Vagina (tissue), 2 donors: ENCODE measurements at places on chromosomes 7 and 10.

GRCh38 chr10:17201794-17202116 lies 283 bp upstream of the TRDMT1 start:
- no peak for DNase-seq
- H3K36me3 ChIP-seq = no peaks in the 10 kb centered on the region
- H3K4me1 ChIP-seq = peaks cover 25% of the 10 kb centered on the region
- H3K27ac ChIP-seq = peak overlapping the region; percentile 92

GRCh38 chr10:93494494-93494893 lies 1.9 kb upstream of the CEP55 start:
- H3K27ac ChIP-seq = no peak overlapping the region
- H3K4me1 ChIP-seq = peaks cover 12% of the 10 kb centered on the region
- no peaks in the 10 kb centered on the region for H3K36me3 ChIP-seq
- no peak for DNase-seq

DNA sequence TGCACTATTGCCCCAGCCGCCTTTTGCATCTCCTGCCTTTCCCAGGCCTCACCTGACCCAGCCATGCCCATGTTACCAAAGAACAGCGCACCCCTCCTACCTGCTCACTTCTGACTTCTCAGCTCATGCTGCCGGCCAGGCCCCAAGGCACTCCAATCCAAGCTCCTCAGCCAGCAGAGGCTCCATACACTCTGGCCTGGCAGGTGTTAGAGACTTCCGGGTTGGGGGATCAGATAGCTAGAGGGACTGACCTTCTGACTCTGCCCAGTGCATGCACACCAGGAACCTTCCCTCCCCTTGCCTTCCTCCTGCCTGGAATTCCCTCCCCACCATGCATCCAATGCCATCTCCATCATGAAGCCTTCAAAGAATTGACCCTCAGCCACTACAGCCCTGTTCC lies 56.2 kb upstream of the ZMIZ1 start:
- no peak overlapping the region for H3K27ac ChIP-seq
- H3K36me3 ChIP-seq = no peaks in the 10 kb centered on the region
- no peak for DNase-seq
- H3K27me3 ChIP-seq = no peaks in the 10 kb centered on the region
- H3K4me1 ChIP-seq = peaks cover 7% of the 10 kb centered on the region
- no peak overlapping the region for H3K4me3 ChIP-seq

- H3K4me1 ChIP-seq = no peaks in the 10 kb centered on the region
- H3K4me3 ChIP-seq = no peak overlapping the region
- H3K27ac ChIP-seq = no peak overlapping the region
- H3K36me3 ChIP-seq = no peaks in the 10 kb centered on the region
- DNase-seq = no peak
- no peaks in the 10 kb centered on the region for H3K27me3 ChIP-seq
Observed at GRCh38 chr7:22651534-22652243, 75.3 kb upstream of the IL6 start.

DNA sequence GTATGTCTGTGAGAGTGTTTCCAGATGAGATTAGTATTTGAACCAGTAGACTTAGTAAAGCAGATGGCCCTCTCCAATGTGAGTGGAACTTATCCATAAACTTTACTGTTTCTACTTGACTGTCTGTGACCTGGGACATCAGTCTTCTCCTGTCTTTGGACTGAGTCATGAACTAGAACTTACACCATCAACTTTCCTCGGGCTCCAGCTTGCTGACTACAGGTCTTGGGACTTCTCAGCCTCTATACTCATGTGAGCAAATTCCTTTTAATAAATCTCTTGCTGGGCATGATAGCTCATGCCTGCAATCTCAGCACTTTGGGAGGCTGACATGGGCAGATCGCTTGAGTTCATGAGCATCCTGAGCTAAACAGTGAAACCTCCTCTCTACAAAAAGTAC lies 25.7 kb upstream of the WAPL start:
- H3K4me3 ChIP-seq = no peak overlapping the region
- no peaks in the 10 kb centered on the region for H3K4me1 ChIP-seq
- DNase-seq = no peak
- H3K36me3 ChIP-seq = no peaks in the 10 kb centered on the region

DNA sequence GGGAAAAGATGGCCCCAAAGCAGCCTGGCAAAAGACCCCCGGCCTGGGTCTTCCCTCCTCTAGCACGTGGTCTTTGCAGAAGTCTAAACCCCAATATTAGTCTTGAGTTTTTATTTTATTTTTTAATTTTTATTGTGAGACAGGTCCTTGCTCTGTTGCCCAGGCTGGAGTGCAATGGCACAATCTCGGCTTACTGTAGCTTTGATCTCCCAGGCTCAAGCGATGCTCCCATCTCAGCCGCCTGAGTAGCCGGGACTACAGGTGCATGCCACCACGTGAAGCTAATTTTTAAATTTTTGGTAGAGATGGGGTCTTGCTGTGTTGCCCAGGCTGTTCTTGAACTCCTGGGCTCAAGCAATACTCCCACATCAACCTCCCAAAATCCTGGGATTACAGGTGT lies 40.3 kb upstream of the MXI1 start:
- no peak overlapping the region for H3K4me3 ChIP-seq
- peaks cover 19% of the 10 kb centered on the region for H3K4me1 ChIP-seq
- no peak for DNase-seq
- H3K27me3 ChIP-seq = no peaks in the 10 kb centered on the region
